ENCODE measurements at places on chromosomes 2 and 18. TPM values are rescaled to one million over a fixed set of nuclear protein-coding genes. Genes with fewer than 3 reads are reported as not detected.

The SMIM21 gene
- not detected for total RNA-seq

The GNLY gene
- not detected for total RNA-seq

The SAG gene
- total RNA-seq: under 0.01 TPM

The CAPN13 gene
- not detected for total RNA-seq

The PTCD3 gene
- 55.7 TPM for total RNA-seq

The CXCR4 gene
- not detected for total RNA-seq

Data from placental epithelial cell (primary cell).